ENCODE measurements at places on chromosomes 1 and 21.

- no peak for DNase-seq
Measured at GRCh38 chr1:94614168-94614815, 72.7 kb upstream of the F3 start.

- no peak for DNase-seq
Measured at GRCh38 chr1:7783178-7783711, 846 bp upstream of the PER3 start.

DNA sequence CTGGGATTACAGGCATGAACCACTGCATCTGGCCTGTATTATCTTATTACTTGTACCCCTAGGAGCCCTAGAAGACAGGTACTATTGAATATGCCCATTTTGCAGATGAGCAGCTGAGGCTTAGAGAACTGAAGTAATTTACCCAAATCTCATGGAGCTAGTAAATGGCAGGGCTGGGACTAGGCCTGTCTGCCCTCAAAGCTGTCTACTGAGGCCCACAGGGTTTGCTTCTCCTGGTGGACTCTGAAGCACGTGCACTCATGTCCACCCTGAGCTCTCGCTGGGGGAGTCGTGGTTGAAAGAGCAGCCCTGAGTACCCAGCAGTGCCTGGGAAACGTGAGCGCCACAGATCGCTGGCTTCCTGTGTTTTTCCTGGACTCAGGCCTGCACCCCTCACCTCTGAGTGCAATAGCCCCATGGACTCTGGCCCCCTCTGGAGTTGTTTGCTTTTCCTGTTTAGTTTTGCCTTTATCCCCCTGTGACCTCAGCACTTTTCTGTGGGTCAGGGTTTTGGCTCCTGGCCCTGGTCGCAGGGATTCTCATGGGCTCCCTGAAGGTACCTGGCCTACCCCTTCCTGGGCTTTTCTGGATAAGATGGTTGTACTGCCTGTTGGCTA, 52.4 kb downstream of the ARHGEF10L start:
- no peak for DNase-seq

DNA sequence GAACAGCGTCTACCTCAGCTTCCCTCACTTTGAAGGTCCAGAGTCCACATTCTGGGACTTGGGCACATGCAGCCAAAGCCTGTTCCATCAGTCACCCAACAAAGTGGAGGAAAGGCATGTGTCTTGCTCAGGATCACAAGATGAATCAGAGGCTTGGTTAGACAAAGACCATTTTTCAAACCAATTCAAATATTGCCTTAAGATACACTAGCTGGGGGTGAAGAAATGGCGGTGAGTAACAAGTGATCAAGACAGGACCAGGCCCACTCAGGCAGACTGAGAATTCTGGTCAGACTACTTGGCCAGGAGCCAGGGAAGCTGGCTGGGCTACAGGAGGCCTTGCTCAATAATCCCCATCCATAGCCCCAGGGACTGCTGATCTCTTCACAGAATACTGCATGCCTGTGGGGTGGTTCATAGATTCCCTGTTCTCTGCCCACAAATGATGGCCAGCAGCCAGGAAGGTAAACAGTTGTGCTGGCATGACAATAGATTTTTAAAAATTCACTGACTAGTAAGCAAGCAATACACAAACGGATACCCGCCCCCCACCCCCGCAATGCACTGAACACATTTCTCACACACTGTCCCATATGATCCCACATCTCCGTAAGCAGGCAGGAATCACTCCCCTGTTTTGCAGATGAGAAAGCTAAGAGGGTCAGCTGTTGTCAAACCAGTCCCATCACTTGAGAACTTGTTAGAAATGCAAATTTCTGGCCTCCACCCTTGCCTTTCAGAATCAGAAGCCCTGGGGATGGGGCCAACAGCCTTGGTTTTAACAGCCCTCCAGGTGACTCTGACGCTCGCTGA, 27.2 kb downstream of the ERI3 start:
- no peak for DNase-seq

DNA sequence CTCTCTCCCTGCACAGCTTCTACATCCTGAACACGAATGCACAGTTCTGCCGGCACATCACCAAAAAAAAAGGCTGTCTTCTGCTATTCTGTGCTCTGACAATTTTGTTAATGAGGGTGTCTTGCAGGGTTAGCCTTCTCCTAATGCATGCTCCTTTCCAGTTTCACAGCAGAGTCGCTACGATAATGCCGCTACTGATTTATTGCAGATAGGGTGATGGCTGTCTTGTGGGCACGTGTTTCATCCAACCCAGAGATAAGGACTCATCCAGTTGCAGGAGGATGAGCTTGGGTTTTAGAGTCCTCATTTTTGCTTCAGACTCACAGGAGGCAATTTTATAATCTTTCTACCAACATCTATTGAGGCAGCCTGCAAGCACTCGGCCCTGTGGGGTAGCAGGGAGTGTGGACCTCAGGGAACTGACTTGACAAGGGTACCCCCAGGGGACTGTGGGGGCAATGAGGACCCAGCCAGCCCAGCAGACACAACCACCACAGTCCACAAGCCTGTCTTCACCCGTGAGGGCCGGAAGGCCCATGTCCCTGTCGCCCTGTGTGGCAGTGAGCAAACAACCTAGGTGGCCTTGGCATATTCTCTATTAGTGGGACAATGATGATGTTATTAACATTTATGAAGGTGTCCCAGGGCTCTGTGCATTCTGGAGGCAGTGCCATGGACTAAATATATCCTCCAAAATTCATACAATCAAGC, 15.4 kb upstream of the UTS2 start:
- no peak for DNase-seq

GRCh38 chr1:208101661-208102431, 142.3 kb downstream of the PLXNA2 start:
- DNase-seq: no peak

DNA sequence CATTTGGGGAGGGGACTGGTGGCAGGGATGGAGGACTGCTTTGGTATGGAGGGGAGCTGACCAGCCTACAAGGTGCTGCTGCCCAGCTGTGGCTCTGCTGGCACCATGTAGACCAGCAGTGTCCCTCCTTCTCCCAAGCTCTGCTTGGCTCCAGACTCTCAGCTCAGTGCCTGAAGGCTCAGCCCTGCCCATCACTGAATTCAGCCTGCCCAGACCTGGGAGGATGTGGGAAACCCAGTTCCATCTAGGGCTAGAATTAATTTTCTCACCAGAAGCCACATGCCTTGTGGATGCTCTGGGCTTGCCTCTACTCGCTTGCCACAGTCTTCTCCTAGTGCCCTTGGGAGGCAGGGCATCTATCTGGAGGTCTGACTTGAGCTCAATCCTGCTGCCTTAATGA, 195.0 kb upstream of the EDN2 start:
- DNase-seq: no peak

- no peak for DNase-seq
Measured at GRCh38 chr1:7006996-7007871, 222.0 kb downstream of the CAMTA1 start.

DNA sequence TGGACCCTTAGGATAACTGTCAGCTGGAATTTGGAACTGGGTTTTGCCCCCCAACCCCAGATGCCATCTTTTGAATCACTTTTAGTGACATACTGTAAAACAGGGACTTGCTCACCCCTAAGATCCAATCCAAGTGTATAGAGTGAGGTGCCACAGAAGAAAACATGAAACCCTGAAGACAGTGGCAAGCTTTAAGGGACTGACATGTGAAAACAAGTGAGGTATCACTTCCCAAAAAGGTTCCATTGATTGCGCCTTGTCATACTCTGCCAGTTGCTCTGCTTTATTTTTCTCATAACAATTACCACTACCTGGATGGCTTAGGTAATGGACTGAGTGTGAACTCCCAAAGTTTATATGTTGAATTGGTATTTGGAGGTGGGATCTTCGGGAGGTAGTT, 115.6 kb downstream of the CSMD2 start:
- no peak for DNase-seq

DNA sequence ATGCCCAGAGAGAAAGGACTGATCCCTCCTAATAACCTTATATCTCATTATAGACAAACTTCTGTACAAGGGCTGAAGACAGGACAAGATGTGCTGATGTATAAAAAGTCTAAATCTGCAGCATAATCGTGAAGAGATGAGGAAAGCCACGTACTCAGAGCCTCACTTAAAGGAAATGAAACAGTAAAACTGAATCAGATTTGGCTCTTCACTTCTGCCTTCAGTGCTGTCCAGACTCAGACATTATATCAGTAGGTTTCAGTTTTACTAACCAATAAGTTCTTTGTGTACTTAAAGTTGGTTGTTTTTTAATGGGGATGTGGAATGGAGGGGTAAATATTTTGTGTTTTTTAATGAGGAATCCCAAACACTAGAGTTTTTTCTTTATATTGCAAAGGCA, 45.3 kb upstream of the RGS1 start:
- no peak for DNase-seq

GRCh38 chr1:207823880-207824566, 72.2 kb downstream of the CD46 start:
- peak; percentile 85 for DNase-seq

DNA sequence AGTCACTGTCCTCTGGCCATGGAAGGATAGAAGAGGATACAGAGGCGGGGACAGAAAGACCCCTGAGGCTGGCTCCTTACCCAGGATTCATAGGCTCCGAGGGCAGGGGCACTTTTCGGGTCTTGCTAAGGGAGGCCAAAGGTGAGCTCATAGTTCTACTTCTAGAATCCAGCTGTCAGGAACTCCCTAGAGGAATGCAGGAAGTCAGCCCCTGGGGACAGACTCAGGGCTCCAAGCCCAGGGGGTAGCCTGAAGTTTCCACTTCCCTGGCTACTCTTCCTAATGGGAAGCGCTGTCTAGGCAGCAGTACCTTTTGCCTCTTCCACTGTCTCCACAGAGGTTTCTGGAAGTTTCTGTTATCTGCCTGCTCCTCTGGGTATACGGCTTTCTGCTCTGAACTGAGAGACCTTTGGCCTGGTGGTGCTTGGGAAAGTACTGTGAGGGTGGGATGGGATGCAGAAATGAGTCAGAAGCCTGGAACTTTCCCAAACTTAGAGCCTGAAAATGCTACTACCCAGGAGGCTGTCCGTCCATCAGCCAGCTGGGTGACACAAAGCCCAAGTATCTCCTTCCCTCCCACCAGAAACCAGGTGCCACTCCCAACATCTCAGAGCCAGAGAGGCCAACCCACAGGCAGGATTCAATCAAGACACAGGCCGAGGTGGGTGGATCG, 3.6 kb downstream of the UBXN11 start:
- DNase-seq: no peak

- no peak for DNase-seq
Measured at GRCh38 chr1:86778569-86779239, 74.3 kb downstream of the SH3GLB1 start.

DNA sequence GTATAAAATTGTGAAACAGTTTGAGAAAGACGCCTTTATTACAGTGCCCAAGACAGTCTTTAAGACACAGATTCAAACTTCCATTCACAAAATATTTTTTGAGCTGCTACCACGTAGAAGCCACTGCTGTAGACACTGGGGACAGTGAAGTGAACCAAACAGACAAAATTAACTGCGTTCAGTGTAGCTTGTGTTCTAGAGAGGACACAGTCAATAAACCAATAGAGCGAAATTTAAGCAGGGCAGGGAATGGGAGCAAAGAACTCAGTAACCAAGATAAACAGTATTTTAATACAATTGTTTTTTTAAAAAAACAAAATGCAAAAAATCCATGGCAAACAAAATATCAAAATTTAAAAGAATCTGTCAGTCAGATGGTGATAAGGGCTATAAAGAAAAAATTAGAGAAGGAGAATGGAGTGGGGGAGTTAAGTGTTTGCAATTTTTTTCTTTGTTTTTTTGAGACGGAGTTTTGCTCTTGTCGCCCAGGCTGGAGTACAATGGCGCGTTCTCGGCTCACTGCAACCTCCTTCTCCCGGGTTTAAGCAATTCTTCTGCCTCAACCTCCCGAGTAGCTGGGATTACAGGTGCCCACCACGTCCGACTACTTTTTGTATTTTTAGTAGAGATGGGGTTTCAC, 719 bp upstream of the PARS2 start:
- DNase-seq: no peak

GRCh38 chr1:31860581-31860980, 44.8 kb upstream of the SPOCD1 start:
- no peak for DNase-seq

Data from T-cell (primary cell).